ENCODE measurements at places on chromosomes 1 and 21. TPM values are rescaled to one million over a fixed set of nuclear protein-coding genes. Genes with fewer than 3 reads are reported as not detected.

STYXL2 gene
- not detected for total RNA-seq

DPYD gene
- total RNA-seq: 11.1 TPM

GRCh38 chr1:159088546-159089183 is 12.1 kb upstream of the AIM2 start:
- H3K27ac ChIP-seq: peak overlapping the region; percentile 47
- H3K4me3 ChIP-seq: no peak overlapping the region
- no peaks in the 10 kb centered on the region for H3K27me3 ChIP-seq
- H3K4me1 ChIP-seq: peaks cover 49% of the 10 kb centered on the region

GRCh38 chr1:189697113-189697512 is 780.6 kb downstream of the BRINP3 start:
- no peaks in the 10 kb centered on the region for H3K4me1 ChIP-seq
- no peaks in the 10 kb centered on the region for H3K36me3 ChIP-seq
- H3K4me3 ChIP-seq: no peak overlapping the region
- H3K27ac ChIP-seq: no peak overlapping the region
- H3K27me3 ChIP-seq: no peaks in the 10 kb centered on the region

DNA sequence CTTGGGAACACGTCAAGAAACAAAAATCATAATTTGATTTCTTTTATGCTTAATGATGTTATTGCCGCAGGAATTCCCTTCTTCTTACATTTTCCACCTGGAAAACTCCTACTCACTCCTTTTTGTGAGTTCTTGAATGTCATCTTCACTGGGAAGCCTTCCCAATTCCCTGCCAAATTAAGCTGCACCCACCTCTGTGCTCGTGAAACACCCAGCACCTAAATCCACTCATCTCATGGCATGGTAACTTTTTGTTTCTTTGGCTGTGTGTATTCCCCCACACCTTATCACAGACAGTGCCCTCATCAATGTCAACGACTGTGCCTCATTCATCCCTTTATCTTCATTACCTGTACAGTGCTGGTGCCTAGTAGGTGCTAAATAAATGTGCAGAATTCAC is 45.6 kb downstream of the ASTN1 start:
- peaks cover 3% of the 10 kb centered on the region for H3K27me3 ChIP-seq
- no peaks in the 10 kb centered on the region for H3K4me1 ChIP-seq
- no peak overlapping the region for H3K27ac ChIP-seq
- no peak overlapping the region for H3K4me3 ChIP-seq
- no peak for DNase-seq
- no peaks in the 10 kb centered on the region for H3K36me3 ChIP-seq

- peaks cover 7% of the 10 kb centered on the region for H3K4me1 ChIP-seq
- H3K27me3 ChIP-seq: no peaks in the 10 kb centered on the region
- no peak overlapping the region for H3K27ac ChIP-seq
- no peak overlapping the region for H3K4me3 ChIP-seq
- DNase-seq: no peak
Observed at GRCh38 chr1:244815600-244816099, 19.8 kb upstream of the COX20 start.

- peaks cover 28% of the 10 kb centered on the region for H3K4me1 ChIP-seq
- no peaks in the 10 kb centered on the region for H3K36me3 ChIP-seq
- no peak overlapping the region for H3K27ac ChIP-seq
Observed at GRCh38 chr1:231867607-231868006, 241.0 kb downstream of the DISC1 start.

Data from activated naive CD4-positive, alpha-beta T cell treated with anti-CD3 and anti-CD28 coated beads for 36 hours (primary cell).